ENCODE measurements at places on chromosomes 2 and 18.
A peak's percentile ranks its signal among the peaks of the same experiment; 100 is the strongest.

DNA sequence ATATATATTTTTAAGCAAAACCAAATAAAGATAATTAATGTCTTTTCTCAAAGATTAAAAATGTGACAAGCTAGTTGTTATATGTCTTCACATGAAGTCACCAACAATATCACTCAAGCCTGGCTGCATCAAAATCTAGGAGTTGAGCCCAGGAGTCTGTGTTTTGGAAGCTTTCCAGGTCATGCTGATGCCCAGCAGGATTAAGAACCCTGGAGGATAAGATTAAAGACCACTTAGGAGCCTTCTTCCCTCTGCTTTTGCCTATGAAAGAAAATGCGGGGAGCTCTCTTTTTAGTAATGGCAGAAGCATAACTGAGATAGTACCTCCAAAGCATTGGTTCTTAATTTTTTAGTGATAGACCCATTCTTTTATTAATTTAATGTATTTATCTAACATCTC is 157.4 kb downstream of the ASXL3 start:
- no peak for DNase-seq

DNA sequence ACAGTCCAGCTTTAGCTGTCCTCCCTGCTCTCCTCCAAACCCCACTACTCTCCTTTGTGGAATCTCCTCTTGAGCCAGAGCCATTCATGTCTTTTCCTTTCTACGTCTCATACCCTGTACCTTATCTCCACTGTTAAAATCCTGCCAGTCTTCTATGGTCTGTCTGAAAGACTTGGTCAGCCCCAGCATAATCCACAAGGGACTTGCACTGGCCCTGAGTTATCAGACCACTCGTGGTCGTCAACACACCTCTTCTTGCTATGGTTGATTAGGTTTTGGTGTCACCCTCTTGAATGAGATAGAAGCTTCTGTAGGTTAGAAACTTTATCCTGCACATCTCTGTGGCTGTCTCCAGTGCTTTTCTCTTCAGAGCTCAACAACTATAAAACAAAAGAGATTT is 56.8 kb downstream of the MYO1B start:
- DNase-seq: no peak

DNA sequence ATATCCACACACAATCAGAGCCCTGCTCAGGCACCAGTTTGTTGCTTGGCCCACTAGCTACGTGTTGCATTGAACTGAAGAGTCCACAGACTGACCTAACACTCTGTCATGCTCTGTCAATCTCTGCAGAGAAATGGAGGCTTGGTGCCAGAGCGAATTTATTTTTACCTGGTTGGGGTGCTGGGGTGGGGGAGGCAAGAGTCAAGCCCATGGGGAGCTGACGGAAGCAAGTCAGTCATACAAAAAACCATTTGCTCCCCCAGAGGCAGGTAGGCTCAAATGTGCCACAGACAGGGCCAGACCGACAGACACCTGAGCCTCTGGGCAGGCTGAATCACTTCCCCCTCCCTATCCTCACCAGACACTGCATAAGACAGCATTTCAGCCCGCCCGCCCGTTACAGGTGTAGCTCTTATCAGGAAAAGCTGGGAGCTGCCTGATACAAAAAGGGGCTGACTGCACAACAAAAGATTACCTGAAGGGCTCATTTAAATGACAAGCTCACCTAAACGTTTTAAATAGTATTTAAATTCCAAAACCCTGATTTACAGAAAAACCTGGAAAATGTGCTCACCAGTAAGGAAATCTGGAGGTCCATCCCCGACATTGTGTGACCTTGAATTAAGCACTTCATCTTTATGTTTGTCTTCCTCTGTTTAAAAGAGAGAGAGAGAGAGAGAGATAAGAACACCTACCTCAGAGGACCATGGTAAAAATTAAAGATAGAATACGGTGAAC is 2.1 kb upstream of the PCBP1 start:
- peak; percentile 70 for DNase-seq

DNA sequence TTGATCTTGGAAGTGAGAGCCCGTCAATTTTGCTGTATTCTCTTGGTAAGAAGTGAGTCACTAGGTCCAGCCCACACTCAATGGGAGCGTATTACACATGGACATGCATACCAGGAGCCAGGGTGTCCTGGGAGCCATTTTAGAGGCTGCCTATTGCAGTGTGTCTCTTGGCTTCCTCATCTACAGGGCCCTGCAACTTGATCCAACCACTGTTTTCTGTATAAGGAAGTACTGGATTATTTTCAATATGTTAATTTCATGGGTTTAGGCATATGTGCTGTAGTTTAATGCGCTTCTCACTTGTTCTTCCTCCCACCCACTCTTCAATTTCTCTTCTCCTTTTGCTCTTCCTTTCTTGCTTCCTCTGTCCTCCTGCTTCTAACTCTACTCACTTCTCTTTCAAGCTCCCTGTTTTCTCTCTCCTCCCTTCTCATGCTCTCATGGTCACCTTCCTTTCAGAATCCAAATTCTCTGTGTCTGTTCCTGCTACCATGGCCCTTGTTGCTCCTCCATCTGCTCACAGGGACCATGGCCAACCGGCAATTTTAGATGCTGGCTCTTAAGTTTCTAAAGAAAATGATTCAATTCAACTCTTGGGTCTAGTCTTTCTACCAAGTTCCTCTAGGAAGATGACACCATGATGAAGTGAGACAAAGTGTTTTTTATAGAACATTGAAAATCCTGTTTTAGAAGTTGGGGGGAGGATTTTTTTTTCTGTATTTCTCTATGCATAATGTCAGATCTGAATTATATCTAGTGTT is 152.0 kb upstream of the ZEB2 start:
- DNase-seq: no peak

DNA sequence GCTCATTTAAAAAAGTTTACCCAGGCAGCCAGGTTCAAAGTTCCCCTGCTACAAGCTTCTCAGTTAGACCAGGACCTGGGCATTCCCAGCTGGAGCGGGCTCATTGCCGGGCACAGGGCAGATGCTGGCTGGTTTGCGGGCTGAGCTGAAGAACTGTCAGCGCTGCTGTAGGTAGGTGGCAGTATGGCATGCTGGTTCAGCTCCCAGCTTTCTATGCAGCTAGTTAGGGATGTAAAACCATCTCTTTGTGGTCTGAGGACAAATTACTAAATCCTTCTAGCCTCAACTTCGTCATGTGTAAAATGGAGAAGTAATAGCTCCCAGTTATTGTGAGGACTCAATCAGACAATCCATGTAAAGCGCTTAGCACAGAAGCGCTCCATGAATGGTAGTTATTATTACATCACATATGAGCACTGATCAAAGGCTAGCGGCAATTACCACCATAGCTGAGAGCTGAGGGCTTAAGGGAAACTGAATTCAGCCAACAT is 2.4 kb upstream of the LDLRAD4 start:
- DNase-seq: peak; percentile 46

GRCh38 chr18:24465486-24465885 is 5.0 kb downstream of the HRH4 start:
- DNase-seq: no peak

DNA sequence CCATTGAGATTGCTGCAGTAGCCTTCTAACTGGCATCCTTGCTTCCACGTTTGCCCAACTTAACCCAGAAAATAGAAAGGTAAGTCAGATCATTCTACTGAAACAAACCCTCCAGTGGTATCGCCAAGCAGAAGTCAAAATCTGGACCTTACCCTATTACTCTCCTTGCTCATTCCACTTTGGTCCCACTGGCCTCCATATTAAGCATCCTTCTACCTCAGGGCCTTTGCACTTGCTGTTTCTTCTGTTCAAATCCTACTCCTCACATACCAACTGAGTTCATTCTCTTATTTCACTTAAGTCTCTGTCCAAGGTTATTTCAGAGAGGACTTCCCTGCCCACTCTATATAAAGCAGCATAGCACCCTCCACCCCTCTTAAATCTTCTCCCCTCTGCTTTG is 84.5 kb downstream of the SPRED2 start:
- DNase-seq: no peak

DNA sequence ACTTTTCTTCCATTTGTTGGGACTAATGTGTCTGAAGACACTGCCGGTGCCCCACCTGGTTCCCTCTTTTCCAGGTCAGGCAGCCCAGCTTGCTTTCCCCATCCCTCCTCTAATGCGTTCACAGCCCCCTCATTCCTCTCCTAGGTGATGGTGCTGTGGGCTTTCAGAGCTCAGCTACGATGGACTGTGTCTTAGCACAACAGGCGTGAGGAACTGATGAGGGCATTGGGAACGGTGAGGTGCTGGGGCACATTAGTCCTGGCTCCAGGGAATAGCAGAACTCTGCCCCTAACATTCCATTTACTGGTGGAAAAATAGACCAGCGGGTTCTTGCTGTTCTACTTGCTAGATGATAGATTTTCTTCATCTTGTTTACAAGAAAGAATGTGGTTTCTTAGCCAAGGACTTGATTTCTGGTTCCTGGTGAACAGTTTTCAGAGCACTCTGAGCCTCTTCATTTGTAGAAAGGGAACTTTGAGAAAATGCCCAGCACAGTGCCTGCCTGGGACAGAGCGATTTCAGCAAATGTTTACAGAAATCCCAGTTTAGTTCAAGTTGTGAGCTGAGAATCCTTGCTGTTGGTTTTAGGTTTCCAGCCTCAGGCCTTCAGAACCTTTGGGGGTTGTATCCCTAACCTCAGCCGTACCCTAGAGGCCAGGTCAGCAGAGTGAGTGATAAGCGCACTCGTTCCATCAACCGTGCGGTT is 42.5 kb downstream of the LDLRAD4 start:
- no peak for DNase-seq

DNA sequence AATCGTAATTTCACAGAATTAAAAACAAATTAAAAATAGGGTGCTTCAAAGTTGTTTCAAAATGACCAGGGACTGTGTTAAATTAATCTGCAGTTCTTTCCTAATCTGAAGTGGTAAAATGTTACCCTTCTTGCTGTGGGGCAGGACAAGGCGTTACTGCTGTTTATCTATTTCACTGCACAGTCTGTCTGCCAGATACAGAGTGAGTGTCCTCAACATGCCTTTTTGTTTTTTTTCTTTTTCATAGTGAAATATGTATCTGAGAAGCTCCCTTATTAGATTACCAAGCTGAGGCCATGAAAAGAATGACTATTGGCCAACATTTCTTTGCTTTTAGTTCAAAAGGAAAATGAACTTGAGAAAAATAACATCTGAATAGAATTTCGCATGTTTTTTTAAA is 38.0 kb downstream of the KCTD1 start:
- DNase-seq: no peak

DNA sequence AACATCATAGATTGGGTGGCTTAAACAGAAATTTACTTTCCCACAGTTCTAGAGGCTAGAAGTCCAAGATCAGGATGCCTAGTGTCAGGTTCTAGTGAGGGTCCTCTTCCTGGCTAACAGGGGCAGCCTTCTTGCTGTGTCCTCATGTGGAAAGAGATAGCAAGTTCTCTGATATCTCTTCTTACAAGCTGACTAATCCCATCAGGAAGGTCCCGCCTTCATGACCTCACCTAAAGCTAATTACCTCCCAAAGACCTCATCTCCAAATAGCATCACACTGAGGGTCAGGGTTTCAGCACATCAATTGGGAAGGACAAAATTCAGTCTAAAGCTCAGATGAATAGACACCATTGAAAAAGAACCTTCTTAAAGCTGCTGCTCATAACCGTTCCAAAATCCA is 22.9 kb downstream of the ACVR1 start:
- no peak for DNase-seq
